Right ventricle myocardium inferior (tissue), 1 donor: ENCODE measurements at places on chromosomes 12 and 14.

GRCh38 chr12:124094733-124095132 lies 121.7 kb downstream of the ZNF664 start:
- no peak for DNase-seq

- DNase-seq: no peak
Measured at GRCh38 chr12:130391186-130391585, 53.5 kb downstream of the PIWIL1 start.

- no peak for DNase-seq
Measured at GRCh38 chr14:66383771-66384170, 102.4 kb upstream of the CCDC196 start.

- DNase-seq: no peak
Measured at GRCh38 chr12:120835657-120836056, 68.5 kb downstream of the SPPL3 start.

GRCh38 chr12:104172570-104172947 lies 34.5 kb upstream of the NFYB start:
- DNase-seq: no peak

DNA sequence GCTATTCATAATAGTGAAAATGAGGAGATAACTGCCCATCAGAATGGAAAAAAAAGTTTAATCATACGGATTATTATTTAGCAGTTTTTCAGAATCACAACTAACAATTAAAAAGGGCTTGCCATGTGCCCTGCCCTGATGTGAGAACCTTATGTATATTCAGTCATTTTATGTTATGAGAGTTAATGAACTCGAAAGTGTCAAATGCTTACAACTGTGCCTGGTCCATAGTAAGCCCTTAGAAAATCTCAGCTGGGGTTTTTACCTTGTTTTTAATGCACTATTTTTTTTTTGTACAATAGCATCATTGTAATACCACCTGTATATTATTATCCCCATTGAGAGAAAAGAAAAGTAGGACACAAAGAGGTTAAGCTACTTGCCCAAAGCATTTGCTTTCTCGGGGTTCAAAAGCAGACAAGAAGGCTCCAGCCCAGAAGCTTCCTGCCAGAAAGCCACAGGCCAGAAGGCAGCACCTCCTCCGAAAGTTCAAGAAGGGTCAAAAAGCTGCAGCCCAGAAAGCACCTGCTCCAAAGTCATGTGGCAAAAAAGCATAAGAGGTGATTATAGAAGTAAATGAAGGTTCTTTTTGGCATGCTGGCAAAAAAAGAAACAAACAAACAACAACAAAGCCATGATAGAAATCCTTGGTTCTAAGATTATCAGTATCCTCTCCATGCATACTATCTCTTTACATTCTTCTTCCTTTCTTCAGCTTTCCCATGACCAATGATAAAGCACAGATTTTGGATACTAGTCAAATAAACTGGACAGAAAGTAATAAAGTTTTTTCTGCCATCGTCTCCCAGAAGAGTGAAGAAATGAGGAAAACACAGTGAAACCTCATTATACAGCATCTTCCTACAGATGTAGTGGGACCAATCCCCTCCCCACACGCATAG lies 59.1 kb upstream of the NAP1L1 start:
- no peak for DNase-seq

DNA sequence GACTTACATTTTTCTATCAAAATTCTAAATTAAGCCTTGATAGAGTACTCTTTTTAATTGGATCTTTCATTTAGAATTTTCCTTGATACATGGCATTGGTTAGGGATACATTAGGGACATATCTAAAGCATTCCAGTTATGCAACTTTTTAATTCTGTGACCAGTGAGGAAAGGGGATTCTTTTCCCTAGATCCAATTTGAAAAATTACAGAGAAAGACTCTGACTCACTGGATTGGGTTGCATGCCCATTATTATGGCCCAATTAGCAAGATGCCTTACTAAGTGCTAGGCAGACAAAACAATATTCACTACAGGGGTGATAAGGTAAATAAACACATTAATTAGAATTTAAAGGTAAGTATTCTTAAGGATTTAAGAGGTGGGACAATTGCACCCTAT lies 5.2 kb upstream of the RAD52 start:
- no peak for DNase-seq

DNA sequence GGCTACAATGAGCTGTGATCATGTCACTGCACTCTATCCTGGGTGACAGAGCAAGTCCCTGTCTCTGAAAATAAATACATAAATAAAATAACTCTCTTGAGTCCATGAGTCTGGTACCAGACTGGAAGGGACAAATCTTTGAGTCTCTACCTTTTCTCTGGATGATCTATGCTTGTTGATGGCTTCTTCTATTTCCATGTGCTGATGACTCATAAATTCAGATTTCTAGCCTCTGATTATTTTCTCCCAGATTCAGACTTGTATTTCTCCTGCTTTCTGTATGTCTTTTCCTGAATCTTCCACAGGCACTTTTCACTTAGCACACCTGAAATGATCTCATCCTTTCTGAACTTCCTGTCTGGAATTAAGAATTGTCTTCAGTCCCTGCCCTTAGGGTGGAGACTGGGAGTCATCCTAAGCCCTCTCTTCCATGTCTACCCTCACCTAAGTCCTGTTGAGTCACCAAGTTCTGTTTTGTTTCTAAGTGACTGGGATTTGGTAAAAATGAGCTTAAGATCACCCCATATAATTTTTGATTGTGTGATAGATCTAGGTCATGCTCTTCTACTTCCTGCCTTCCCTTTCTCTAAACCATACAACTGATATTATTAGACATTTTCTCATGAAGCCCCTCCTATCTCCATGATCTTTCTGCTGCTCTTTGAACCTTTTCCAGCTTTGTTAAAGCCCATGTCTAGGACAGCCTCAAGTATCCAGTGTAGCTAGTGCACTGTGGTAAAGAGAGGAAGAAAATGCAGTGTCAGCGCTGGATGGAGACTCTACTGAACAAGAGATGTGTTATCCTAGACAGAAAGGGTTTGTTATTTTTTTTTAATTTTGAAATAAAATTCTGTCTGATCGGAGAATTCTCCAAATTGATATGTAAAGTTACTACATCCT lies 13.1 kb downstream of the AKAP6 start:
- DNase-seq: no peak

- no peak for DNase-seq
Measured at GRCh38 chr14:50010752-50011151, 105.6 kb downstream of the VCPKMT start.
